Mucosa of gallbladder (tissue), 1 donor: ENCODE measurements at places on chromosomes 6 and 20. TPM values are rescaled to one million over a fixed set of nuclear protein-coding genes. Genes with fewer than 3 reads are reported as not detected.

DNA sequence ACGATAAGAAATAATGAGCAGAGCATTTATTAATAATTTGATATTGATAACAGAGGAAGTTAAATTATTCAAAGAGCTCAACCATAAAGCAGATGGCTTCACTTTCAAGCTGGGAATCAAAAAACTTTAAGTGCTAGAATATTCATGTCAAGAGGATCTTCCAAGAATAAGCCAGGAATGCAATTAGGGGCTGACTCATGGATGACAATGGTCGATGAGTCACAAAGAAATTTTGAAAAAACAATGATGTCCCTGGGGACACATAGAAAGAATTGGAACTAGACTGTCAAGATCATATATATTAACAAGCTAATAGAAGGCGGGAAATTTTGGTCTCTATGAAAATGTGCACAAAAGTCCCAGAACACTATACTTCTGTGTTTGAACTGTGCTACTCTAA lies 304.1 kb downstream of the LAMA2 start:
- DNase-seq, result no peak

DNA sequence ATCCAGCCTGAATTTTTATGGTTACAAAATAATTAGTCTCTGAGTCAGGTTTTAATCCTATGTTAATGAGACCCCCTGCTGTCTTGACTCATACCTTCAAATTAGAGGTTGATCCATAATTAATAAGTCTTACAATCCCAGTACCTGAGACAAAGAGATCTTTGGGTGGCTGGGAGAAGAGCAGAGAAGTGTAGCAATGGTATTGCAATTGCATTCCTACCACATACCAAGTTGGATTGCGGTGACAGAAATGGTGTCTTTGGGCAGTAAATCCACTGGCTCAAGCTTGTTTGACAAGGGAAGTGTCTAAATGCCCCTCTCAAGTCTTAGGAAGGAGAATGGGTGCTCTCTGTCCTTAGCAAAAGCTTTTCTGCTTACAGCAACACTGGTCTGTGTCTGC lies 150.4 kb downstream of the BTBD3 start:
- no peak for DNase-seq

GRCh38 chr20:38286586-38287531 lies 17.1 kb upstream of the BPI start:
- DNase-seq, result no peak

DNA sequence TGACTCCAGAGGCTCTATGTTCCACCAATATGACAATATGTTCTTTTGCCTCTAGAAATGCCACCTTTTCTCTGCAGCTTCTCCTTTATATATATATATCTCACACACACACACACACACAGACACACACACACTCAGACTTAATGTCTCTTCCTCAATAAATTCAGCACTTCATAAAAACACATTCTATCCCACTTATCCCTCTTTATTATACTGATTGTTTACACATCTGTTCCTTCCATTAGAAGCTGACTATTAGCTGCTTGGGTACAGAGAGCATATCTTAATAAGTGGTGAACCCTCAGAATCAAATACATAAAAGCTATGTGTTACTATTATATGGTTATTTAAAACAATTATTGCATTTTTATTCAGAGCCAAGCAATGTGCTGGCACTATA lies 23.3 kb downstream of the NRSN1 start:
- no peak for DNase-seq

GRCh38 chr20:56932575-56933330 lies 303.6 kb downstream of the TFAP2C start:
- no peak for DNase-seq

DNA sequence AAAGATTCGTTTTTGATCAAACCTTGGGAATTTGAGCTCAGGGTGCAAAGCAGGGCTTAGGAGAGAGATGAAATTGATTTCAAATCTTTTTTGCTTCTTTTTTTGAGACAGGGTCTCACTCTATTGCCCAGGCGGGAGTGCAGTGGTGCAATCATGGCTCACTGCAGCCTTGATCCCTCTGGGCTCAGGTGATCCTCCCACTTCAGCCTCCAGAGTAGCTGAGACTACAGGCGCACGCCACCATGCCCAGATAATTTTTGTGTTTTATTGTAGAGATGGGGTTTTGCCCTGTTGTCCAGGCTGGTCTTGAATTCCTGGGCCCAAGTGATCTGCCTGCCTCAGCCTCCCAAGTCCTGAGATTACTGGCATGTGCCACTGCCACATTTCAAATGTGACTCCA lies 58.7 kb downstream of the DOK5 start:
- DNase-seq, result no peak

DNA sequence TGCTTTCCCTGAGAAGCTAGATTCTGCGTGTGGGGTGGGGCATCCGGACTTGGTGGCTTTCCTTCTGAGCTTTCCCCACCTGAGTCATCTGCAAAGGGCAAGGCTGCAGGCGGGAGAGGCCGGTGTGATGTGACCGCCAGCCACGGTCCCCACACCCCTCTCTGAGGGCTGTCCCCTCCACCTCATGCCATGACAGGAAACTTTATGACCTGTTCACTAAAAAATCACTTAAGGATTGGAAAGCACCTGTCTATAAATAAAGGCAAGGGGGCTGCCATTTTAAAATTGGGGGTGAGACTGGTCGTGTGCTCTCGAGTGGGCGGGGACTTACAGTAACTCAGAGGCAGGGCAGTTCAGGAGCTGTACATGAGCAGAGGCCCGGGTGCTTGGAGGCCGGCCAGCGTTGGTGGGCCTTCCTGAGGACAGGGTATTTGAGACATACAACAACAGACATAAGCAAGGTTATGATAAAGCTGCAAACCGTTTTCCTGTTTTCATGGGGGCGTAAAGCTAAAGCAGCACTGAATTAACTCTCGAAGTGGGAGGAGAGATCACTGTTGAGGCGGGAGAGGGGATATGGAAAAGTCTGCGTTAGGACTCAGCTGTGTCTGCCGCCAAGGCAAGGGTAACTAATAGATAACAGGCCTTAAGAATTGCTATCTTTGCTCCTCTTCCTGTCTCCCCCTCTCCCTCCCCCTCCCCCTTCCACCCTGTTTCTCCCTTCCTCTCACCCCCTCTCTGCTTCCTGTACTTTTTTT lies 16.1 kb upstream of the SERPINB1 start:
- no peak for DNase-seq

GRCh38 chr20:49575551-49576060 lies 7.7 kb upstream of the PTGIS start:
- DNase-seq, result peak; percentile 46

DNA sequence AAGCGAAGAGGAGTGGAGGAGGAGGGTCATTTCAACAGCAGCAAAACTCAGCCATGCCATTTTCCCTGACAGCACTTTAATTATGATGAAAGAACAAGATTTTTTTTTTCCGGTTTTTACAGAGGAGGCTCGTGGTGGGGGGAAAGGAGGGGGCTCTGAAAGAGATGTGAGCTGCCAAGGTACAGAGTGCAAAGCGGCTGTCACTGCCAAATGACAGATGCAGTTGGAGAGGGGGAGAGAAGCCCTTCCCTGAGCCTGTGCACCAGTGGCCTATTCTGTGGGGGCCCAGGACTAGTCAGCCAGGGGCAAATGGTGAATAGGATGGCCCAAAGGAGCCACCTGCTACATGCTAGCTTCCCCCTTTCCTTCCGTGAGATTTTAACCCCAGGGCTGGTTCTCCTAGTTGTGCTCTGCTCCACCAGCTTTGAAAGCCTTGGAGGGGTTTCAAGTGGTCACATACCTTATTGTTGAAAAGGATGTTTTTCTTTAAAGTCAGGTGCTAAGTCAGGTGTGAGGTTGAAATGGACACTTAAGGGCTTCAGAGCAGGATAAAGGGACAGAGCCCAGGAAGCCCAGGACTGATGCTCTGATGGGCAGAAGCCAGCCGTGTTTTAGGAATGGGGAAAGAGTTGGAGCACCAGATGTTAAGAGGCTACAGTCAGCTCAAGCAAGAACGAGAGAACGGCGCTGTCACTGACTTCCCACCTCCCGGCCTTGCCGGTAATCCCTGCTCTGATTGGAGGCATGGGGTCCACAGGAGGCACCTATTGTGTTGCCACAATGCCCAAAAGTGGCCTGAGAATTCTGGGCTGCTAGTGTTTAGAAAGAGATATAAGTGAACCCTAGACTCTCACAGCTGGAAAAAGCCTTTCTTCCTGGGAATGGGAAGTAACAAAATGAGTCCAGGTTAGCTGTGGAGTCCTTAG lies 24.8 kb downstream of the GNAS start:
- DNase-seq, result no peak

DNA sequence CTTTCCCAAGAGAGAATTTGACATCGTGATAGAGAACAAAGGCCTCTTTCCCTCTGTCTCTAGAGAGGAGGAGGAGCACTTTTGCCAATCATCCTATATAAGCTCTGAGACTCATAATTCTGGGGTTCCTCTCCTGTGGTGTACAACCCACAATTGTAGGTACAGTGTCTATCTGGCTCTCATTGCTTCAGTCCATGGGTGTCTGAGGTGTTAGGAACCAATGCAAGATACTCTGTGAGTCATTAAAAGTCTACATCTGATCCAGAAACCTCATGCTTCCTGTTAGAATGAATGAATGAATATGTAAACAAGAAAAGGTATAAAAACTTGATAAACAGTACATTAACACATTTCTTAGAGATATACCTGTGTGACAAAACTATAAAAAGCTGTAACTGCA lies 356.7 kb downstream of the QKI start:
- no peak for DNase-seq

DNA sequence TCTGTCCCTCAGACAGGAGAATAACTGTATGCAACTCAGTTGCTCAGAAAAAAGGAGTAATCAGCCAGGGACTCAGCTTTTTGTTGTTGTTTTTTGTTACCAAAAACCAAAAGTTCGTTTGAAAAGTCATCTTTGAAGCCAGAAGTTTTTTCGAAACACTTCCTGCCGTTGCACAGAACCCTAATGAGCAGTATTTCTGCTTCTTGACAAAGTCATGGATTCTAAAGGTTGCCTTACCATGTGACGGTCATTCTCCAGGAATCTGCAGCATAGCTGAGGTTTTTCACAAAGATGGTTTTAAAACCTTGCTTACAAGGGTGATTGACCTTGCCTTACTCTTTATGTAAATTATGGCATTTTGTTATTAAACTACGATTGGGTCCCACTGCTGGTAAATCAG lies 1.9 kb downstream of the RAB32 start:
- no peak for DNase-seq

DNA sequence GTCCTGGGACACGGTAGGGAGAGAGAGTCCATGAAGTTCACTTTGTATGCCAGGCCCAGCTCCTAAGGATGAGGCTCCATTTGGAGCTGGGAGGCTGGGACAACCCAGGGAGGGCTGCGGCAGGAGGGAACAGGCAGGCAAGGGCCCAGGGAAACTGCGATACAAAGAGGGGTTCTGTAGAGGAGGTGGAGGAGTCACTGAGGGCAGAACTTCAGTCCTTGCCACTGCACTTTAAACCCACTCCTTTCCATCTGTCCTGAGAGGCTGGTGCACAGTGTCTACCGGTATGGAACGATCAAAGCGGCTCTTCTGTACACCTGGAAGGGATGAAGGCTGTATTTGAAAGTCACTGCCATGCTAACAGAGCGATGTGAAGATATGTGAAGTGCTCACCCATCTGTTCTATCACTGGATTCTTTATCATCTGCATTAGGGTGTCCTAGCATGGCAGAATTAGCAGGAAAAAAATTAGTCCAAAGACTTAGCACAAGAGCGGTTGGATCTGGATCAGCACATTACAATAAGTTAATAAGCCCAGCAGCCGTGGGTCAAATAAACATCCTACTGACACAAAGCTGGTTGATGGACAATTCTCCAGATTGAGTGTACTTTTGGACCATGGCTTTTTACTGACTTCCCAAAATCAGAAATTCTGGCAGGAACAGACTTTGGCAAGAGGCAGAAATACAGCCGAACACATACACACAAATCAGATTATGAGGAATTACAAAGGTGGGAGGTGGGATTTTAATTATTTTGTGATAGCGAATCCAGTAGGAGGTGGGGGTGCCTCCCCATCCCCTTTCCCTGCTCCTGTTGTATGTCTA lies 20.9 kb upstream of the ZFAND3 start:
- DNase-seq, result no peak

GRCh38 chr20:37828684-37829083 lies 74.2 kb upstream of the VSTM2L start:
- no peak for DNase-seq

- no peak for DNase-seq
These were observed 70.8 kb downstream of the PYGB start for GRCh38 chr20:25318471-25319240.

- no peak for DNase-seq
These were observed 23.8 kb upstream of the CHMP4B start for GRCh38 chr20:33787253-33787891.

DNA sequence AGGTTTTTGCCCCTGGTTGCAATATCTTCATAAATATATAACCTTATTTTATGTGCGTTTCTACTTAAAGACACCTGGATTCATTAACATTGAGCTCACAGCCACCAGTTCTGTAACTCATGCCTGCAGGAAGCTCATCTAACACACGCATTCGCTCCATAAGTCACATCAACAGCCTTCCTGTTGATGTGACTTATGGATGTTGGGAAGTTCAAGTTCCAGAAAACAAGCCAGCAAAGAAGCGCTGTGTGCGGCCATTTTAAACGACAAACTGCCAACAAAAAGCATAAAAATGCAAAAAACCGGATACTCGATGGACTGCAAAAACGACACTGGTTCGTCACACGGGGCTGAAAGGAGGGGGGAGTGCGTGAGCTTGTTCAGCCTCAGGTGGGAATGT lies 77.9 kb upstream of the NFATC2 start:
- DNase-seq, result no peak

DNA sequence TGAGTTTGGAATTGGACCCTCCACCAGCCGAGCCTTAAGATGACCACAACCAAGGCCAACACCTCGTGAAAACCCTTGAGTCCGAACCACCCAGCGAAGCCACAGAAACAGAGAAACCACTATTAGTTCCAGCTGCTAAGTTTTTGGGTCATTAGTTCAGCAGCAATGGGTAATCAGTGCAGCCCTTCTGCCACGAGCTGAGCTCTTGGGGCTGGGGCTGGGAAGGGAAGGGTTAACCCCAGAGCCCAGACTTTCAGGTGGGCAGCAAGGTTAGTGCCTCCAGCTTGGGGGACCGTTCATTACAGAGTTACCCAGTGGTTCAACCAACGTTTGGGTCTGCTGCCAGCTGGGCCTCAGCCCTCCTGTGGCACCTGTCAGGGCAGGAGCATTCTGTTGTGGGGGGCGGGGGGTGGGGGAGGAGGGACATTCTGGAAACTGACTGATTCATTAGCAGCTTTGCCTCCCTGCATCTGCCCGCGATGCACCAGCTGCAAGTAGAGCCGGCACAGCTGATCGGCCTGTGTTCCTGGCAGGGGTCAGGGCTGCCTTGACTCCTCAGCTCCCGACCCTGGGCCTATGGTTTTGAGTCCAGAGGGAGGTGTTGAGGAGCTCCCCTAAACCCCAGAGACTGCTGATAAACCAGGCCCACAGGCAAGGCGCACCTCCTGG lies 52.7 kb downstream of the TGM2 start:
- peak; percentile 7 for DNase-seq

Gene BPIFB1
- 0.78 TPM for total RNA-seq

Gene INSM1
- total RNA-seq, result not detected

Gene RSPO4
- 0.26 TPM for total RNA-seq
